Colonic mucosa (tissue), 4 donors: ENCODE measurements at places on chromosomes 4 and X.

- no peak overlapping the region for H3K27ac ChIP-seq
- H3K27me3 ChIP-seq = no peaks in the 10 kb centered on the region
- no peaks in the 10 kb centered on the region for H3K4me1 ChIP-seq
- H3K36me3 ChIP-seq = no peaks in the 10 kb centered on the region
- no peak overlapping the region for H3K4me3 ChIP-seq
Observed at GRCh38 chr4:3252480-3252828, 3.5 kb downstream of the MSANTD1 start.

- H3K4me1 ChIP-seq = no peaks in the 10 kb centered on the region
- H3K4me3 ChIP-seq = no peak overlapping the region
- H3K36me3 ChIP-seq = peaks cover 2% of the 10 kb centered on the region
Observed at GRCh38 chr4:118772081-118772766, 63.7 kb downstream of the SEC24D start.

GRCh38 chrX:2457289-2458133 lies 43.3 kb downstream of the DHRSX start:
- no peaks in the 10 kb centered on the region for H3K4me1 ChIP-seq
- H3K27me3 ChIP-seq = no peaks in the 10 kb centered on the region
- H3K4me3 ChIP-seq = no peak overlapping the region
- no peak for DNase-seq
- no peak overlapping the region for H3K27ac ChIP-seq

GRCh38 chr4:108900018-108900580 lies 137.2 kb upstream of the ETNPPL start:
- no peak overlapping the region for H3K27ac ChIP-seq
- H3K4me1 ChIP-seq = no peaks in the 10 kb centered on the region
- H3K4me3 ChIP-seq = no peak overlapping the region
- no peak for DNase-seq
- no peaks in the 10 kb centered on the region for H3K36me3 ChIP-seq

GRCh38 chrX:151015684-151016083 lies 32.5 kb downstream of the HMGB3 start:
- no peaks in the 10 kb centered on the region for H3K27me3 ChIP-seq
- DNase-seq = no peak
- no peak overlapping the region for H3K27ac ChIP-seq
- no peak overlapping the region for H3K4me3 ChIP-seq
- no peaks in the 10 kb centered on the region for H3K4me1 ChIP-seq

DNA sequence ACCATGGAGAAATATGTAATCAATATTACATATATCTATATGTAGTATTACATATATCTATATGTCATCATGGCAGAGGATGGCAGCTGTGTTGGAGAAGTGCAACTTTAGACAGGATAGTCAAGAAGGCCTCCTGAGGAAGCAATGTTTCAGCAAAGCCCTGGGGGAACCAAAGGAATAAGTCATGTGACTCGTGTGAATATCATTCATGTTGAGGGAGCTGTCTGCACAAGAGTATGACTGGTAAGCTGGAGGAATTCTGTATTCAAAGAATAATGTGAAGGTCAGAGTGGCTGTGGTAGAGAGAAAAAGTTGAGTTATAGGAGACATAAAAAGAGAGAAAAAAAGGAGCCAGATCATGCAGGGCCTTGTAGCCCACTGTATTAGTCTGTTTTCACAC lies 92.9 kb upstream of the EDNRA start:
- H3K27ac ChIP-seq = no peak overlapping the region
- no peak overlapping the region for H3K4me3 ChIP-seq
- DNase-seq = no peak
- H3K36me3 ChIP-seq = no peaks in the 10 kb centered on the region
- H3K27me3 ChIP-seq = no peaks in the 10 kb centered on the region
